ENCODE measurements at places on chromosomes 12 and 14.
A peak's percentile ranks its signal among the peaks of the same experiment; 100 is the strongest.

GRCh38 chr14:39467889-39468524, 35.8 kb upstream of the FBXO33 start:
- no peak for ATAC-seq

DNA sequence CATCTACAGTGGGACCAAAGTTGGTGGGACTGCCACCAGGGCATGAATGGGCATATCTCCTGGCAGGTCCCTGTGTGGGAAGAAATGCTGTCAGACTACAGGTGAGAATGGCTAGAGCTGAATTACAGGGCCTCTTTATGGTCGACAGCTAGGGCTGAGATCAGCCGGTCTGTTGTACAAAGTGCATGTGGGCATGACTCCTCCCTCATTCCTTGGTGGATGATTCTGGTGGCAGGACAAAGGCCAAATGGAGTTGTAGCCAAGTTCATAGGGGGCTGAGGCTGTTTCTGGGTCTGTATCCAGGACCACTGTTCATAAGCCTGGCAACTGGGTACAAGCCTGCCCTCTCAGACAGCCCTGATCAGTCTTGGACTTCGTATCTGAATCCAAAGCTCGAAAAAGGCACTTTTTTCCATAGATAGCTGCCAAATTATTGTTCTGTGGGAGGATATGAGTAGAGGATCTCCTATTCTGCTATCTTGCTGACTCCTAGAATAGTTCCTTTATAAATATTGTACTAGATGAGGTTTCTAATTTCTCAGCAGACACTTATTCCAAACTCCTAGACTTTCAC, 460.8 kb downstream of the TMEM117 start:
- no peak for ATAC-seq

GRCh38 chr12:75585330-75585729, 73.9 kb upstream of the KRR1 start:
- no peak for ATAC-seq

DNA sequence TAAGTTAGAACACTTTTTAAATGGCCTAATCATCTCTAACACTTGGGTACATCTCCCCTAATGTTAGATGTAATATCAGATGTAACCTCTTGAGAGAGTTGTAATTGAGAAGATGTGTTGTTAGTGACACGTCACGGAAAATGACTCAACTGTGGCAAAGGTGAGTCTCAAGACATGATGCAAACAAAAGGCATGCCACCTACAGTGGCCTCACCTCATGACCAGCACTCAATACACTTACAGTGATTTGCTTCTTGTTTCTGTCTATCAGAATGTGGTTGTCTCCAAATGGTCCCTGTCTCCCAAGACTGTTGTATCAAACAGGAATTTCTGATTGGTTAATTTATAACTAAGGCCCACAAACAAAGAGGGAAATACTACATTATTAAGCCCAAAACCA, 91.2 kb downstream of the SLC25A21 start:
- ATAC-seq, result no peak

- ATAC-seq, result no peak
Observed at GRCh38 chr12:26870491-26871419, 37.8 kb upstream of the ITPR2 start.

DNA sequence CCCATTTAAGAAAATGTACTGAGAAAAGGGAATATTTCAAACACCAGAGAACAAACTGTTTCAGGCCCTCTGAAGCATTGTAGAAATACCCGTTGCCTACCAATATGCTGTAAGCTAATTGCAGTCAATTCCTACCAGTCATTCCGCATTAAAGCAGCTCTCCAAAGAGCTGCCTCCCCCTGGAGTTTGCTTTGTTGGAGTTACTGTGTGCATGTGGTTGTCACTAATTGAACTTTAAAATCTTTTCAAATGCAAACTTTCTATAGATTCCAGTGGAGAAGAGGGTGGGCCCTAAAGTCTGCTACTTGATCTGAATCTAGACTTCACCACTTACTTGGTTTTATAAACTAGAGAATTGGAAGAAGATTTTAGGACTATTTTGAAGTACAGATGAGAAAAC, 112.7 kb downstream of the PLXNC1 start:
- no peak for ATAC-seq

DNA sequence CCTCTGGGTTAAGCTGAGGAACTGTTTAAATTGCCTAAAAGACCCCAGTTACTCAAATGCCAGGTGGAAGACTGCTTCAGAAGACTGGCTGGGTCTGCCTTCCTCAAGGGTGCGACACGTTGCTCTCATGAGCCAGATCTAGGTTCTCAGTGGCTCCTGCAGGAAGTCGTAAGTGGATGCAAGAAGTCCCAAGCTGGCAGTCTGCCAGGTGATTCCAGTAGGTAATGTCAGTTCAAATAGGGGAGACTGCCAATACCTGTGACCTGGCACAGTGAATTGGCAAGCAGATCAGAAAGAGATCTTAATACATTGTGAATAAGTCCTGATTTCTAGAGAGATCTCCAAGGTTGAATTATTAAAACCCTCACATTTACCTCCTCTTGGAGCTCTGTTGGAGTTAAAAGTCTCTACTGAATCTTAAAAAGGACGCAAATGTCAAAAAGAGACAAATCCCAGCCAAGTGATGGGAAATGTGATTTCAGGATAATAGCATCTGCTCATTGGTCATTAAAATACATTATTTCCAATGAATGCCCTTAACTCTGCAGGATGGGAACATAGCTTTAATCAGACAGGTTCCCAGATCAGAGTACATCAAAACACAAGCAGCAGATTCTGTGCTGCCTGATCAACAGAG, 98.8 kb upstream of the FRMD6 start:
- ATAC-seq, result no peak

DNA sequence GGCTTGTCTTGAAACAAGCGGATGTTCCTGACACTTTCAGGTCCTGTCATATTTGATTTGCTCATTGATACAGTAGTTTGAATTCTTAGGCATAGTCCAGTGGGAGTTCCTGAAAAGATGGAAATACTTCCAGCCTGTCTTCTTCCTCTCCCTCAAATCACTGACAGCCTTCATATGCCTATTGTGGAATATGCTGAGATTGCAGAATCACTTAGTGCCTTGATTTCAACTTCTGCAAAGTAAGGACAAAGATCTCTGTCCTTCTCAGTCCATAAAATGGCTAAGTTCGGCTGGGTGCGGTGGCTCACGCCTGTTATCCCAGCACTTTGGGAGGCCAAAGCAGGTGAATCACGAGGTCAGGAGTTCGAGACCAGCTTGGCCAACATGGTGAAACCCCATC, 6.7 kb upstream of the PYGL start:
- ATAC-seq, result no peak

DNA sequence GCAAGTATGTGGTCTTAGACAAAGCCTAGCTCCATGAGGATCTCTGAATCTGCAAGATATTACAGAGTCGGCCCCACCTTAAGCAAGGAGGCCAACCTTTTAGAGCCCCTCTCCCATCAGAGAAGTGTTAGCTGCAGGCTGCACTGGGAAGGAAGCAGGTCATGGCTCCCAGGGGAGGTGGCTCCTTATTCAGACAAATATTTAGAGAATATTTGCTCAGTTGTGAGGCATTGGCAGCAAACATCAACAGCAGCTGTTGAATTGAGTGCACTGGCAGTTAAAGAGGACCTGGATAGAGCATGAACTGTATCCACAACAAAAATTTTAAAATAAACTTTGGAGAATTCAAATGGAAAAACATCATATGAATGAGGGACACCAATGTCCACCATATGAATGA, 44.7 kb downstream of the FSCB start:
- no peak for ATAC-seq

GRCh38 chr12:104358353-104359003, 54.9 kb downstream of the EID3 start:
- peak; percentile 71 for ATAC-seq

GRCh38 chr14:30995689-30996088, 29.8 kb upstream of the AP4S1 start:
- no peak for ATAC-seq

DNA sequence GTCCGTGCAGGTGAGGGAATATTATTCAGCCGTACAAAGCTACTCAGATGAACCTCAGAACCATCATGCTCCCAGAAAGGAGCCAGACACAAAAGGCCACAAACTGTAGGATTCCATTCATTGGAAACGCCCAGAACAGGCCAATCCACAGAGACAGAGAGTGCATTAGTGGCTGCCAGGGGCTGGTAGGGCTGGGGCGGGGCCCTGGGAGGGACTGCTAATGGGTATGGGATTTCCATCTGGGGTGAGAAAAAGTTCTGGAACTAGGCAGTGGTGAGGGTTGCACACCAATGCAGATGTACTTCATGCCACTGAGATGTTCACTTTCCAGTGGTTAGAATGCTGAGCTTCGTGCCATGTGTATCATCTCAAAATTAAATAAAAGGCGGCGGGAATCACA, 101.1 kb downstream of the RFLNA start:
- no peak for ATAC-seq

DNA sequence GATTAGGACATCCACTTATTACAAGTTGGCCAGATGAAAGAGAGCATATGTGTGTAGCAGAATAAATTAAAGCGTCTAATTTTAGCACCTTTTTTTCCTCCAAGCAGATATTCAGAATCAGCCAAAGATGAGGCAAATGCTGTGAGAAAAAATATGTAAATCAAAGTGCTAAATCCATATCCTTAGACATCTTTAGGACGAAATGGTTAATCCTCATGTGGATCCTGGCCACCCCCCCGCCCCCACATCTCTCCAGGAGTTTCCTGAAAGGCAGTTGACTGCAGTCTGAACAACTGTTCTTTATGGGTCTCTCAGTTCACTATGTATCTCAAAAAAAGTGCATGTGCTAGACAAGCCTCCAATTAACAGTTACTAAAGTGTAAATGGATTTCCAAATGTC, 1768.1 kb upstream of the SEL1L start:
- ATAC-seq, result no peak

DNA sequence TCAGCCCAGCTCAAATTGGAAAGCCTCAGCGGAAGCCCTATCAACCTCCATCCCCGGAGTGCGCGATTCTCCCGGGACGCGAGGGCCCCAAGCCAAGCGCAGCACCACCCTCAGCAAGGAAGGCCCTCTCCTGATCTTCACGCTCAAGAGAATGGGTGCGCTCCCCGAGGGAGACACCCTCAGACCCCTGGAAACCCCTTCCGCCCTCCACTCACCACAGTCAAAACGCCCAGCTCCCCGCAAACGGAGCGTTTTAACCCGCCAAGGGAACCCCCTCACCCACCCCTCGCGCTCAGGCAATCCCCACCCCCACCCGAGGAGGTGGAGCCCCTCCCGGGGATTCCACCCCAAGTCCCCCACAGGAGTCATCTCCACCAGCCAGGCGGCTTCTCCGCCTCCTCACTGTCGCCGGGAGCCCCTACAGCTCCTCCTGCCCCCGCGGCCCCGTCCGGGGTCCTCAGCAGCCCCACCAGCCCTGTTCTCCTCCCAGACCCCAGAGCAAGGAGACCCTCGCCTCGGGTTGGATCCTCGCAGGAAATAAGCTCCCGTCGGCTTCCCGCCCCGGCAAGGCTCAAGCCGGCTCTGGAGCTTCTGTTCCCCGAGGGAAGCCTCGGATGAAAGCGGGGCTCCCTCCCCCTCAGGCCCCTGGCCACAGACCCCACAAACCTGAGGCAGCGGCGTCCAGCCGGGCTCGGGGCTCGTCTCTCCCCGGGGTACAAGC, 507 bp downstream of the BAZ2A start:
- ATAC-seq, result peak; percentile 12

- no peak for ATAC-seq
Observed at GRCh38 chr14:21475767-21476522, 814 bp downstream of the RAB2B start.

GRCh38 chr12:51181558-51181957, 8.6 kb upstream of the TFCP2 start:
- no peak for ATAC-seq

DNA sequence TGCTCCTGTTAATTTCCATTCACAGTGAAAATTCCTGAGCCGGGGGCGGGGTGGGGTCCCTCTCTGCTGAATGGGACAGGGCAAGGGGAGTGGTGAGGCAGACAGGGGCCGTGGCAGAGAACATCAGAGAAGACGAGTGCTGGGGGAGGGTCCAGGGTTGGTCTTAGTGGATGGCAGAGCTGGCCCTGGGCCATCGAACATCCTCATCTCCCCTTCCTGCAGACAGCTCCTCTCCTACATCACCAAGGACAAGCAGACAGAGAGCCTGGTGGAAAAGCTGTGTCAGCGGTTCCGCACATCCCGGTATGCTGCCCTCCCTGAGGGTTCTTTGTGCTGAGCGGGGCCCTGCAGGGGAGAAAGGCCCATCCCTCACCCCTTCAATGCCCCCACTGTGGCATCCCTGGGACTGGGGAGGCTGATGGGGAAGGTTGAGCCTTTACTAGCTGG, 5.0 kb upstream of the GAPDH start:
- no peak for ATAC-seq

- no peak for ATAC-seq
Observed at GRCh38 chr14:99715266-99716000, 31.3 kb downstream of the CYP46A1 start.

- no peak for ATAC-seq
Observed at GRCh38 chr12:114604606-114605005, 79.4 kb downstream of the TBX3 start.

- peak; percentile 58 for ATAC-seq
Observed at GRCh38 chr14:85934886-85935254, 404.9 kb downstream of the FLRT2 start.

- no peak for ATAC-seq
Observed at GRCh38 chr14:102131741-102132140, 8.0 kb upstream of the WDR20 start.

GRCh38 chr12:23340351-23340750, 609.1 kb downstream of the SOX5 start:
- ATAC-seq, result no peak

GRCh38 chr14:56810836-56811592, 735 bp upstream of the OTX2 start:
- ATAC-seq, result no peak

GRCh38 chr14:56075301-56075700, 42.9 kb upstream of the PELI2 start:
- no peak for ATAC-seq

GRCh38 chr12:103529306-103529705, 33.5 kb upstream of the C12orf42 start:
- no peak for ATAC-seq

- no peak for ATAC-seq
Observed at GRCh38 chr12:80293347-80293746, 150.7 kb upstream of the PTPRQ start.

- no peak for ATAC-seq
Observed at GRCh38 chr14:37594971-37595808, at the start of the genes FOXA1 and TTC6. Gene FOXA1, minus strand, starts transcription at chr14:37595249. Its CDS starts 277 bp downstream, at chr14:37594972. Gene TTC6, plus strand, starts transcription at chr14:37595629. Its CDS starts 26,436 bp downstream, at chr14:37622065.

- ATAC-seq, result peak; percentile 91
Observed at GRCh38 chr14:93977790-93978581, 1.6 kb upstream of the ASB2 start.

DNA sequence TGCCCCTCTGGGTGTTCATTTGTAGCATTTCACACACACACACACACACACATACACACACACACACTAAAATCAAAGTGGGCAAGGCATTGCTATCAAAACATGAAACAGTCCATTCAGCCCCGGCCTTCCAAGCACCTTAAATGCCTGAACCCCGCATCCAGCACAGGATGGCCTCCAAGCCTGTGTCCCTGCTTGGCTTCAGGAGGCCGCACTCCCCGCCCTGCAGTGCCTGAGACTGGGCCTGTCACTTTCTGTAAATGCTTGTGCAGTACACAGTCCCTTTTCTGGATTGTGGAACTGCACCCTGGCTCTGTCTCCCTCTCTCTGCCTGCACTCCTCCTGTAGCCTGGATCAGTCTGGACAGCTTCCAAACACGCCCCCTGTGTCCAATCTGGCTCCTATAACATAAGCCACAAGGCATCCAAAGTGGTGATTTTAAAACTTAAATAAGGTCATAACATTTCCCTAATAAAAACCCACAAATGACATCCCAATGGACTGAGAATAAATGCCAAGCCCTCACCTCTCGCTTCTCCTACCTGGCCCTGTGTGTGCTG, 972.2 kb upstream of the TMEM132C start:
- ATAC-seq, result no peak
